Naive thymus-derived CD8-positive, alpha-beta T cell (primary cell): ENCODE measurements at places on chromosomes 6 and 20.

DNA sequence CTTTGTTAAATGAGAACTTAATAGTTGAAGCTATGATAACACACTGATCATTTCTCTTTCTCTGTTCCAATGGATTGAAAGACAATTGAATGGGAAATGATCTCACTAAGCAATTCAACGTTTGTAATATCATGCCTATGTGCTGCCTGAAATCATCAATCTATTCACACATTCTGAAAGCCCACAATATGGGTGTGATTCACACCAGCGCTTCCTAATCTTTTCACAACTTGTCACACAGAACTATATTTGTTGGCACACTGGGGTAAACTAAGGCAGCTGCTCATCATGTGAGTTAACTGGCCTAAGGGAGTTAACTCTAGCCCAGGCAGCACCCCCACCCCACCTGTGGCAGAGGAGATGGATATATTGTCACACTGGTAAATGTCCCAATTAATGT is 37.1 kb upstream of the UTRN start:
- DNase-seq: no peak

- no peak for DNase-seq
These were observed 234.1 kb downstream of the CDH26 start for GRCh38 chr20:60192326-60192725.

DNA sequence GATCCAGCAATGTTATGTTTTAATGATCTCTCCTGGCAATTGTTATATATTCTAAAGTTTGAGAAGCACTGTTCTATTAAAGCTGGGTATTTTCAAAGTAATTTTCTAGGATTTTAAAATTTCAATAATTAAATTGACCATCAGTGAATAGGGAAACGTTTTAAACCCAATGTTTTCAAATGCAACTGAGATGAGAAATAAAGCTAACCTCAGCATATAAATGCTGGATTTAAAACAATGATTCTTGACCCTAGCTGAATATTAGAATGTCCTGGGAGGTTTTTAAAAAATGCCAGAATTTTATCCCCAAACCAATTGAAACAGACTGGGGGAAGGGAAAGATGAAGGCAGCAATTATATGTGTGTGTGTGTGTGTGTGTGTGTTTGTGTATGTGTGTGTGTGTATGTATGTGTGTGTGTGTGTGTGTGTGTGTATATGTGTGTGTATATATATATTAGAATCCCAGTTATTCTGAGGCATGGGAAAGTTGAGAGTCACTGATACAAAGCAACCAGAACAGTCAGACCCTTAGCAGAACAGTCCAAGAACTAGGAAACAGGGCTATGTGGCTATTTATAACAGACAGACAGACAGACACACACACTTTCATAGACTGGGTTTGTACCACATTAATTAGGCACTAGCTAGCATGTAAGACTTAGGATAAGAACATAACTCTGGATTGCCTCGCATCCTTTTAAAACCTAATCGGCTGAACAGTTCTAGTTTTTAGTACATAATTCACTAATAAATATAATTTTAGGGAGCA is 107.8 kb downstream of the MAN1A1 start:
- no peak for DNase-seq

DNA sequence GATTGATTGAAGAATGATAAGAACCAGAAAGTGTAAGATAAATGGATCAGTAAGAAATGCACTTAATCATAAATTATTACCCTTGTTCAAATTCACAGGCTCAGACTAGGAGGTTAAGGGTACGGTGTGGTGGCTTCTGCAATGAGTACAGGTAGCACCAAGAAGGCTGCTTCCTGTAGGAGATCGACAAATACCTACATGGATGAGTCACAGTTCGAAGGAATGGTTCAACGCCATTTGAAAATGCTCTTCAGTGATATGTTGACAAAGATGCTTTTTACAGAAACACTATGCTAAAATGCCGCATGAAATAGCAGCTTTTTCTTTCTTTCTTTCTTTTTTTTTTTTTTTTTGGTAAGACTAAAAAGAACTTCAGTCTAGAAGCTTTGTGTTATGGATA is 116.2 kb downstream of the DTNBP1 start:
- no peak for DNase-seq

DNA sequence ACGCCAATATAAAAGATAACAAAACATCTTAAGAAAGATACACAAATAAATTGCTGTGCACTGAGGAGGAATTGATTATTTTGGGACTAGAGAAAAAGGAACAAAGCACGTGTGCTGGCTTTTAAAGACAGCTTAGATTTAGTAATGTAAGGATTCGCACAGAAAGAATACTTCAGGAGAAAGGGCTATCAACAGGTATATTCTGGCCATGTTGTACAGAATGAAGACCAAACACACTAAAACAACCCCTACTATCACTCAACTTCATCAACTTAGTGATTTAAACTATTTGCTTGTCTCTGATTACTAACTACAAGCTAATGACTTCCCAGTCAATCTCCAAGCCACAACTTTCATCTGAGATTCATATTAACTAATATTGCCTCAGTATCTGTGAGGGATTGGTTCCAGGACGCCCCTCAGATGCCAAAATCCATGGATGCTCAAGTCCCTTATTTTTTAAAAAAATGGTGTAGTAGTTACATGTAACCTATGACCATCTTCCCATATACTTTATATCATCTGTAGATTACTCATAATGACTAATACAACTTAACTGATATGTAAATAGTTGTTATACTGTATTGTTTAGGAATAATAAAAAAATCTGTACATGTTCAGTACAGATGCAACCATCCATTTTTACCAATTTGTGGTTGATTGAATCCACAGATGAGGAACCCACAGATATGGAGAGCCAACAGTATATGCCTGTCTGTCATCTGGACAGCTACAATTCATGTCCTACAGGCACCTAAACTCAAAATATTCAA is 4.5 kb downstream of the DEK start:
- no peak for DNase-seq

DNA sequence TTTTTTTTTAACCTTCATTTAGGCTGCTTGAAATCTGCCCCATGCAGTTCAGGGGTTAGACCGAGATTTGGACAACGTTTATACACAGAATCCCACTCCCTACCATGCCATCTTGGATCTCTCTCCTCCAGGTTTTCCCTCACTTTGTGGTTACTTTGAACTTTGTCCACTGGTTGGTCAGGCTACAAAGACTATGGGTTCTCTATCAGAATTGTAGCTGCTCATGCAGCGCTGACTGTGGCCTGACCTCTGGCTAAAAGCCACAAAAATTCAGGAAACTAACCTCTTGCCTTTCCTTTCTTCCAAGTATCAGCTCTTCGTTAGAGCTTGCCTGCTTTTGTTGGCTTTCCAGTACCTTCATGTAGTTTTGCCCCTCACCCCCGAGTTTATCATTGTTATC is 44.9 kb upstream of the KCNG1 start:
- no peak for DNase-seq

DNA sequence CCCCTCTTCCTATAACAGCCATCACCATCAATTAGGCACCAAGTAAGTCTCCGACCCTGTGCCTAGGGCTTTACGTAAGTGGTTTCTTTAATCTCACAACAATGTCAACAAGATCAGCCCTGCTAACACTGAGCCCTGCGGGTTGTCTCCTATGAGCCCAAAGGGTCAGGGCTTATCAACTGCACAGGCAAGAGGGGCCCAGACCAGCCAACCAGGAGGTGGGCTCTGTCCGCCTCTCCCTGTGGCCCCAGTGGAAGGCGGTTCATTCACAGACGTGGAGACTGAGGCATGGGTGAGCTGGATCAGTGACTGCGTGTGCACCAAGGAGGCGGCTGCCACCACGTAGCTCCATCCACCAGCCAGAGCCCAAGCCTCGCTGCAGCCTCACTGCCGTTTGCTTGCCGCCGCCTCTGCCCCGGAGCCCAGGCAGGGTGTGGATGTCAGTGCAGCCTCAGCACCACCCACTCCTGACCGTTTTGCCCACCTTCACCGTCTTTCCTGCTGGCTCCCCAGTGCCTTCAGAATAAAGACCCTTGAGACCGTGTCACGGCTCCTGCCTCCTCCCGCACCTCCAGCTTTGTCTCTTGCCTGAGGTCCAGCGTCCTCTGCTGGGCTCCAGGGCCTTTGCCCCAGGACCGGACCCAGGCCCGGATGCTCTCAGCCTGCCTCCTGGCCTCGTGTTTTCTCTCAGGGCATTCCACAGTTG is 78.7 kb downstream of the DLL1 start:
- no peak for DNase-seq

- no peak for DNase-seq
These were observed 33.5 kb upstream of the VSTM2L start for GRCh38 chr20:37869334-37869861.

DNA sequence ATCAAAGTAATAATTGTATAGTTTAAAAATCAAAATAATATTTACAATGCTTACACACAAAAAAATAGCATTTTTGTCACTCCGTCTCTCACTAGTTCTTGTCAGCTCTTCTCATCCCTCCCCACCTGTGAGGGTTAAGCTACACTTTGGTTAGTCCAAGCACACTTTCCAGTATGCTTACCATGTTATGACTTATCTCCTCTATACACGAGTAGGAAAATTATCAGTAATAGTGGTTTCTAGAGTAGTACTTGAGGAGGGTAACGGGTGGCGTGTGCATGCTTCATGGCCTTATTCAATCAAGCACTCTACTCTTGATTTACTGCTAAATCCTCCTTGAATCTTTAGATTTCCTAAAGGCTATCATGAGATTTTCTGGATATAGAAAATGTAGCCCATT is 443.7 kb downstream of the UTRN start:
- no peak for DNase-seq

GRCh38 chr20:59525500-59526241 is 78.7 kb upstream of the PHACTR3 start:
- no peak for DNase-seq

- DNase-seq: no peak
These were observed 94.4 kb downstream of the SESN1 start for GRCh38 chr6:109000289-109000688.

DNA sequence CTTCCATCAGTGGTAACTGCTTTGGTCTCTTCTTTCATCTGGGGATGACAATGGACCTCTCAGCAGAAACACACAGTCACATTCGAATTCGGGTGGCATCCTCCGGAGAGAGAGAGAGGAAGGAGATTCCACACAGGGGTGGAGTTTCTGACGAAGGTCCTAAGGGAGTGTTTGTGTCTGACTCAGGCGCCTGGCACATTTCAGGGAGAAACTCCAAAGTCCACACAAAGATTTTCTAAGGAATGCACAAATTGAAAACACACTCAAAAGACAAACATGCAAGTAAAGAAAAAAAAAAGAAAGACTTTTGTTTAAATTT is 6.1 kb downstream of the EDN1 start:
- no peak for DNase-seq

GRCh38 chr6:153145591-153145990 is 14.5 kb upstream of the RGS17 start:
- no peak for DNase-seq

DNA sequence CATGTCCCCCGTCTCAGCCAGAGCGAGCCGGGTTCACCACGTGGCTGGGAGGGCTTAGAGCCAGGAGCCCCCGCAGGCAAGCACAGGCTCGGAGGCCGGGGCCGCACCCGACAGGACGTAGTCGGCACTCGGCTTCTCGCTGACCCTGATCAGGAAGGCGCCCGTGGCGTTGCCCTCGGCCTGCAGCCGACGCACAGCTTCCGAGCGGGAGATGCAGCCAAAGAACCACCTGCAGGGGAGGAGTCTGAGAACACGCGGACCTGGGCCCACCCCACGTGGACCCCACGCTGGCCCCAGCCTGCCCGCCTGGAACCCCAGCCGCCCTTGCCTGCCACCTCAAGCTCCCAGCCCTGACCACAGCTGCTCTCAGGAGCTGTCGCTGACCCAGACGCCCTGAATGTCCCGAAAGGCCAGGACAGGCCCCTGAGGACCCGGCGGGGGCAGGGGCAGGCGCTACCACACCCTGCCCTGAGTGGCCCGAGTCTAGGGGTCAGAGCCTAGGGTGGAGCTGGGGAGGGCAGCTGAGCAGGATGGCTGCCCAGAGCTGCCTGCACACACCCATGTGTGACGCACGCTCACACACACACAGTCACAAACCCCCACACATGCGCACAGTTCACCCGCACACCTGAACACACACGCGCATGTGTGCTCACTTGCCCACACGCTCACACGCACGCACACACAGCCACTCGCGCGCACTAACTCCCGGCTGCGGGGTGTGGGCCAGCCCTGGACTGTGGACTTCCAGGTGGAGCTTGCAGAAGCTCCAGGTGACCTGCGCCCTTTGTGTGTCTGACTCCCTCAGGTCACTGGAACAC is 2.1 kb downstream of the PTK6 start:
- DNase-seq: no peak

GRCh38 chr6:54980511-54981275 is 134.1 kb downstream of the FAM83B start:
- DNase-seq: no peak

DNA sequence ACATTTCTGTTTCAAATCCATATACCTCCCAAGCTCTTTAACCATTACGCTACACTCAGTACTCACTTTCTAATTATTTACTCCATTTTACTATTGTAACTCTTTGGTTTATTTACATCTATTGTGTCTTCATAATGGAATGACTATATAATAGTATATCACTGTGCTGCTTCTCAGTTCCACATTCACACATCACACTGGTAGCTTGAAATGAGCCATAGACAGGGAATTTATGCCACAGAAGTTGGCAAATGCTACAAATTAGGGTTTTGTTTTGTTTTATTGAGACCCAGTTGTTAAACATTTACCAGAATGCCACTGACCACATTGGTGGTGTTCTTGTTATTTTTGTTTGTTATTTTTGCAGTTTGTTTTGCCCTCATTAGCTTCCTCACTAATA is 213.9 kb downstream of the KCNQ5 start:
- DNase-seq: no peak

GRCh38 chr6:35601331-35602132 is 87.2 kb downstream of the FKBP5 start:
- peak; percentile 81 for DNase-seq

- no peak for DNase-seq
These were observed 188.2 kb upstream of the PREP start for GRCh38 chr6:105591053-105591452.

DNA sequence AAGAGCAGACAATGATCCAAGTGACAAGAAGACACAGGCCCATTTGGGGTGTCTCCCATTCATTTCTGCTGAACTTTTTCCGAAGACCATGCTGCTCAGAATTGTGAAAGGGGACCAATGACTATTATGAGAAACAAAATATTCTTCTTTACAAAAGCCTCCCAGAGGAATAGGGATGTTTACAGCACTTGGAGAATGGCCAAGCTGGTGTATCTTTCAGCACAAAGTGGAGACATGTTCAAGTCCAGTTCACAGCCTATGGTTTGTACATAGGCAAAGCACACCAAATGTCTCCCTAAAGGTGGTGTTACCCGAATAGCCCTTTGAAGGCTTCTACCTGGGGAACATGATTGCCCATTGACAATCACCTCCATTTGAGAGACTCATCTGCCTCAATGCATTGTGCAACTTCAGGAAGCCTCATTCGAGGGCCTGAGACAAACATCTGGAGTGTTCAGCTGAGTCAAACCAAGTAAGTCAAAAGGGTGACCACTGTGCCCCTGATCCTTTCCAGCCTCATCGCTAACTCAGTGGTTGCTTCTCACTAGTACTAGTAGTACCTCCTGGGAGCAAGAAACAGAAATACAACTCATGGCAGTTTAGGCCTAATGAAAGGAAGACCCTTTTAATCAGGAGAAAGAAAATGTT is 451.0 kb upstream of the MARCKS start:
- no peak for DNase-seq

GRCh38 chr6:93562582-93562981 is 143.2 kb upstream of the EPHA7 start:
- no peak for DNase-seq
